Activated T-cell treated with anti-CD3 and anti-CD28 coated beads for 24 hours (primary cell): ENCODE measurements at places on chromosomes 1 and 21.

GRCh38 chr1:66778969-66779368 is 22.1 kb downstream of the INSL5 start:
- no peak for DNase-seq

- no peak for DNase-seq
These were observed 6.8 kb downstream of the ETNK2 start for GRCh38 chr1:204145033-204145504.

- no peak for DNase-seq
These were observed 63.2 kb downstream of the DIRAS3 start for GRCh38 chr1:67987046-67987799.

GRCh38 chr1:54697896-54698295 is 17.8 kb upstream of the TTC4 start:
- no peak for DNase-seq

DNA sequence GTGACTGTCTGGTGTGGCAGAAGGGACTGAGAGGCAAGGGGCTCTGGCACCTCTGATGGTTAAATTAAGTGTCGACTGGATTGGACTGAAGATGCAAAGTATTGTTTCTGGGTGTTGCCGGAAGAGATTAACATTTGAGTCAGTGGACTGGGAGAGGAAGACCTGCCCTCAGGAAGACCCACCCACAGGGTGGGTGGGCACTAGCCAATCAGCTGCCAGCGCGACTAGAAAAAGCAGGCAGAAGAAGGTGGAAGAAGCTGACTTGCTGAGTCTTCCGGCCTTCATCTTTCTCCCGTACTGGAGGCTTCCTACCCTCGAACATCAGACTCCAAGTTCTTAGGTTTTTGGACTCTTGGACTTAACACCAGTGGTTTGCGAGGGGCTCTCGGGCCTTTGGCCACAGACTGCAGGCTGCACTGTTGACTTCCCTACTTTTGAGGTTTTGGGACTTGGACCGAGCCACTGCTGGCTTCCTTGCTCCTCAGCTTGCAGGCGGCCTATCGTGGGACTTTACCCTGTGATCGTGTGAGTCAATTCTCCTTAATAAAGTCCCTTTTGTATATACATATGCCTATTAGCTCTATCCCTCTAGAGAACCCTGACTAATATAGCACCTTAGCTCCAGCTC is 79.6 kb downstream of the KAZN start:
- no peak for DNase-seq

DNA sequence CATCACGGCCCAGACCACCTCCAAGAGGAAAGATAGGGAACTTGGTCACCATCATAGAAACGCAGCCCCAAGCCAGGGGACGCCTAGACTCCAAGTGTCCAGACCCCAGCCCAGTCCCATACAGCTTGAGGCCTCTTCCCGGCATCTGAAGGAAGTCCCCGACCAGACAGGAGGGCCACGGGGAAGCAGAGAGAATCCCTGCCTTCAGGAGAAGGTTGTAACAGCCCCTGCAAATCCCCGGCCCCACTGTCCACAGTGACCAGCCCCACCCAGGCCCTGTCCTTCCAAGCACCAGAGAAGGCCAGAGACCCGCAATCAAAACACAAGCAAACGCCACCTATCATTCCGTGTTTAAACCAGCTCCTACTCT is 1.7 kb downstream of the SLC19A1 start:
- DNase-seq: no peak

DNA sequence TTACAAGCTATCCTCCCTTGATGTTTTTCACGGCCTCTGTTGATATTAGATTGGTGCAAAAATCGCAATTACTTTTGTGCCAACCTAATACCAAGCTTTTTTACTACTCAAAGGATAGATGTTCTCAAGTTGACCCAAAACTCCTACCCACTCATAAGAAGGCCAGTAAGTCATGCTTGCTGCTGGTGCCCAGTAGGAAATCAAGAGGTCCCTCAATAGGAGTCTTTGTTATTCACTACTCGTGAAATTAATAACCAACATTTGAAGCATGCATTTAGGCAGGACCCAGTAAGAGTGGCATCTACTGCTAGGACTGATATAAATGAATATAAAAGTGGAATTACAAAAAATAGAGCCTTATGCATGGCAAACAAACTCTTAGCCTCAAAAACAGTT is 52.6 kb downstream of the APP start:
- no peak for DNase-seq

DNA sequence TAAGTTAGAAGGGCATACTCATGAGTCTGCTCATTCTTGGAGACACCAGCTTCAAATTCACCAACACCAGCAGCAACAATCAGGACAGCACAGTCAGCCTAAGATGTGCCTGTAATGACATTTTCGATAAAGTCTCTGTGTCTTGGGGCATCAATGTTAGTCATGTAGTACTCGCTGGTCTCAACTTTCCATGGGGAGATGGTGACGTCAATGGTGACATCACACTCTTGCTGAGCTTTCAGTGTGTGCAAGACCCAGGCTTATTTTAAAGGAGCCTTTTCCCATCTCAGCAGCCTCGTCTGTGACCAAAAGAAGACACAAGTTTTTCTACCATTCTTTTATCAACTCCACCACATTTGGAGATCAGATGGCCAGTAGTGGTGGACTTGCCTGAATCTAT is 75.5 kb downstream of the SERINC2 start:
- no peak for DNase-seq

DNA sequence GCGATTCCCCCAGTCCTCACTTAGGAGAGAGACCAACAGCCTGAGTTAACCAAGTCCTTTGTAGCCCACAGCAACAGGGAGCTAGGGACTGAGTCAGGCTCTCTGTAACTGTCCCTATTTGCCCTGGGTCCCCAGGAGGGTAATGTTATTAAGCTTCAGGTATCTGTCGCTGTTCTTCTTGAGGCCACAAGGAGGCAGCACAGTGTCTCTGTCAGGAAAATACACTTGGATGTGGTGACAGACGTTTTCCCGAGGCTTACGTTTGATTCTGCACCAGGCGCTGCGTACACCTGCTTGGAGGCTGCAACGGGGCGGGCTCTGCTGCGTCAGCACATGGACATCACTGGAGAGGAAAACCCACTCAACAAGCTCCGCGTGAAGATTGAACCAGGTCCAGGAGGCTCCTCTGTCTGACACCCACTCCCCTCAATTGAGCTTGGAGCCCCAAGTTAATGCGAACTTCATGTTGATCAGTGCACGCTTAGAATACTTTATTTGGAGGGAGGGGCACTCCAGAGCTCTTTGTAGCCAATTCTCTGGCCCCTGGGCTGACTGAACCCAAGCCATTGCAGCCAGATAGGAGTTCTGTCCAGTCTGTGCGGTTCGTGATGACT is 10.7 kb upstream of the ELF3 start:
- no peak for DNase-seq

GRCh38 chr1:244048256-244049161 is 2.6 kb upstream of the ZBTB18 start:
- DNase-seq: peak; percentile 96

DNA sequence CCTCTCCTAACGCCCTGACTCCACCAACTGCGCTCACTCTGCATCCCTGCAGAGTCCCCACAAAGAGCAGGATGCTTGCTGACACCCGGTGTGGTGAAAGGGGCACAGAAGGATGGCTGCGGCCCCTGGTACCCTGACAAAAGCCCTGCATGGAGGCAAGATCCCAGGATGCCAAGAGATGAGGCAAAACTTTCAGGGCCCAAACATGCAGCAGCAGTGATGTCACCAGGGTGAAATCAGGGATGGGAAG is 36.6 kb downstream of the SLC9A1 start:
- no peak for DNase-seq

- no peak for DNase-seq
These were observed 1.4 kb downstream of the TIPRL start for GRCh38 chr1:168180148-168180524.

DNA sequence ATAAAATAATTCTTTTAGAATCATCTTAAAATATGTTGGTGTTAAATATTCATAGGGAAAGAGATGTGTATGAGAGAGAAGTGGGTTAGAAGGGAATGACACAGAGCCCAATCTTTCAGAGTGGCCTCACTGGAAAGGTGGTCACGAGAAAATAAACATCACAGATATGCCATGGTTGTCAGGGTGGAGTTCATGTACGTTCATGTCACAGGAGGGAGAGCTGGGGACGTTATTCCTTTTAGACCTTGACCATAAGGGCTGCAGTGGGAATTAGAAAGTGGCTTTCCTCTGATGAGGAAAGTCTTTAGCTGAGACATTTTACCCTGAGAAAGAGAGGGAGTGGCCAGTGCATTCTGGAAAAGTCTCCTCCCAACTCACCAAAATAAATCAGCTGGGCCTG is 90.6 kb upstream of the TNR start:
- DNase-seq: no peak

GRCh38 chr1:226362891-226363447 is 44.9 kb downstream of the PARP1 start:
- no peak for DNase-seq

- DNase-seq: no peak
These were observed 12.3 kb downstream of the RNF223 start for GRCh38 chr1:1061682-1062345.

GRCh38 chr1:228009116-228009827 is 2.5 kb downstream of the WNT3A start:
- no peak for DNase-seq

DNA sequence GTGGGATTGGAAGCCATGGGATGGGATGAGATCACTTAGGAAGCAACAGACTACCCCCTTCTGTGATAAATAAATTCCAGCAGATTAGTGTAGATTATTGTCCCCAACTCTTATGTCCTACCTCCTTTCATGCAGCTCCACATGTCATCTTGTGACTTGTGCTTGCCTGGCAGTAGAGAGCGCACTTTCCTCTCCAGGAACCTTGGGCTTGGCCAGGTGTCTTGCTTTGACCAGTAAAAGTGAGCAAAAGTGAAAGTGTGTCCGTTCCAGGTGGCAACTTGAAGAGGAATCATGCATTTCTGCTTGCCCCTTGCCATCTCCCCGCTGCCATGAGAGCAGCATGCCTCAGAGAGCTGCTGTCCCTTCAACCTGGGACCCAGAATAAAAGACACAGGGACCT is 122.9 kb upstream of the ERG start:
- no peak for DNase-seq

DNA sequence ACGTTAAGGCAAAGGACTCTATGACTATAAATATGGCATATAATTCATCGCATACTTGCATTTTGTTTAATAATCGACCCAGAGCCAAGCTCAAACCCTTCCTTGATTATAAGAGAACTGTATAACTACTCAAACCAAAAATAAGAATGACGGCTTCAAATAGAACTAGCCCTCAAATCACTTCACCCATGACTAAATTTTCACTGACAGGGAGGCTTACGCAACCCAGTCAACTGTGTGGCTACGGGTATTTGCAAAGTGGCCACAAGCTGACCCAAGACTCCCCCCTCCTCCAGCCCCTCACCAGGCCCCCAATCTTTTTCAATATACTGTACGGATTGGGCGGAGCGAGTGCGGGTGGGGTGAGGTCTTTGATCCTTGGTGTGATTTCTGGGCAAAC is 268.3 kb downstream of the ASTN1 start:
- DNase-seq: no peak

DNA sequence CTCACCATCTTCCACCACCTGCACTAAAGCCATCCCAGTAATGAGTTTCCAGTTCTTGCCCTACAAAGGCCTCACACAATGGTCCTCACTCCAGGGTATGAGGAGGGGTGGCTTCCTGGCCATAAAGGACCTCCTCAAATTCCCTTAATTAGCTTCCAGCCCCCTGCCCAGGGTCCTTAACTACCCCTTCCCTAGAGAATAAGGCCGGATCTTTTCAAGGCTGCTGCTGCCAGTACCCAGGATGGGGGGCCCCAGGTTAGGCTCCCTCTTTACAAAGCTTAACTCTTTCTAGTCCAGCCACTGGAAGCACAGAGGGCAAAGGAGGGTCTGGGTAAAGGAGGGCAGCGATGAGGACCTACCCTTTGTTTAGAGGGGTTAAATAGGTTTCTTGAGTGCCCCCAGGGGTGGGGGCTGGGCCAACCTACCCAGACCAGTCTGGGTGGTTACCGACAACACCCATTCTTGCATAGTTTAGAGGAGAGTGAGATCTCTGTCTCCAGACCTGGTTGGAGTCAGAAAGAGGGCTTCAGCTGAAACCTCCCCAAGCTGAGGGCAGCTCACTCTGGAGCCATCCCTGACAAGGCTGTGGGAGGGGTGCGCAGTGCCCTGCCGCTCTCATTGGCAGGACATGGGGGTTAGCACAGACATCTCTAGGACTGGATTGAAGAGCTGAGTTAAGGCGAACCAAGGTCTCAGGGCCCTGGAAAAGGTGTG is 7.1 kb downstream of the BLACAT1 start:
- no peak for DNase-seq

DNA sequence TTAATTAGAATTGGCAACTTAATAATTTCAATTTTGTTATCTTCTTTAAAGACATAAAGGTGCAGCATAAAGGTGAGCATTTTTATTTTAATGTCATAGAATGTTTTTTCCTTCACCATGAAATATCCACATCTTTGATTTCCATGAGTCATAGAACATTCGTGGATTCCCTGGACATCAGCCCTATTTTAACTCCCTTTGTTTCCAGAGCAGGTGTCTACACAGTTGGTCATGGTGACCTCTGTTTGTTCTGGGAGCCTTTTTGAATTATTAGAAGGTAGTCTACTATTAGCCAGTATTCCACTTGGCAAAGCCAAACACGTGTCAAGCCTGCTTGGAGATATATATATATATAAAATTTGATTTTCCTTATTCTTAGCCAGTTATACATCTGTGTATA is 572.9 kb downstream of the LTN1 start:
- no peak for DNase-seq

GRCh38 chr1:177174921-177175634 is 4.3 kb downstream of the BRINP2 start:
- no peak for DNase-seq

DNA sequence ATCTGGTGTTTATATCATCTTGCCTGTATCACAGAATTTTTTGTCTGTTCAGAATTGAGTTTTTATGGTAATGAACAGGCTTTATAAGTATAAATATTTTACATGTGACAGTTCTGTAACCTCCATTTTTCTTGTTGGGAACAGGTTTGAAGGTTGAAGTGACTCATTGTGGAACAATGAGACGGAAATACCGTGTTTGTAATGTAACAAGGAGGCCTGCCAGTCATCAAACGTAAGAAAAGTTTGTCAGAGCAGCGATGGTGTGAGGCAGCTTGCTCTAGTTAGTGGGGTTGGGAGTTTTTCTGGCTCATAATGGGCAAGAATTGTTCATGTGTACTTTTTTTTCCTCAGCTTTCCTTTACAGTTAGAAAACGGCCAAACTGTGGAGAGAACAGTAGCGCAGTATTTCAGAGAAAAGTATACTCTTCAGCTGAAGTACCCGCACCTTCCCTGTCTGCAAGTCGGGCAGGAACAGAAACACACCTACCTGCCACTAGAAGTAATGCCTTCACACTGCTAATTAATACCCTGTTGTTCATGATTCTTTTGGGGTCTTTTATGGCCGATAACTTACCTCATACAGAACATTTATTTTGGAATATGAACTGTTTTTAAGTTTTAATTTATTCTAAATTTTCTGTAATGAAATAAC is 75.2 kb upstream of the TEKT2 start:
- no peak for DNase-seq
